ENCODE measurements at places on chromosomes 13 and 19. TPM values are rescaled to one million over a fixed set of nuclear protein-coding genes. Genes with fewer than 3 reads are reported as not detected.
A peak's percentile ranks its signal among the peaks of the same experiment; 100 is the strongest.

- H3K4me3 ChIP-seq: no peak overlapping the region
- H3K27ac ChIP-seq: no peak overlapping the region
- no peaks in the 10 kb centered on the region for H3K27me3 ChIP-seq
- peaks cover 61% of the 10 kb centered on the region for H3K4me1 ChIP-seq
- DNase-seq: no peak
- peaks cover 6% of the 10 kb centered on the region for H3K36me3 ChIP-seq
Observed at GRCh38 chr19:10764340-10764894, 46.5 kb downstream of the DNM2 start.

- H3K27me3 ChIP-seq: no peaks in the 10 kb centered on the region
- peak overlapping the region; percentile 17 for H3K27ac ChIP-seq
- no peak overlapping the region for H3K4me3 ChIP-seq
- peaks cover 40% of the 10 kb centered on the region for H3K4me1 ChIP-seq
- H3K36me3 ChIP-seq: no peaks in the 10 kb centered on the region
- DNase-seq: peak; percentile 63
Observed at GRCh38 chr19:2550431-2551171, 74.7 kb downstream of the GADD45B start.

- no peak overlapping the region for H3K27ac ChIP-seq
- H3K4me1 ChIP-seq: peaks cover 3% of the 10 kb centered on the region
- H3K4me3 ChIP-seq: no peak overlapping the region
- no peaks in the 10 kb centered on the region for H3K36me3 ChIP-seq
- peaks cover 14% of the 10 kb centered on the region for H3K27me3 ChIP-seq
Observed at GRCh38 chr19:30718707-30719106, 346.5 kb downstream of the ZNF536 start.

- H3K27me3 ChIP-seq: no peaks in the 10 kb centered on the region
- no peak overlapping the region for H3K4me3 ChIP-seq
- H3K4me1 ChIP-seq: peaks cover 12% of the 10 kb centered on the region
- no peak overlapping the region for H3K27ac ChIP-seq
- no peak for DNase-seq
- no peaks in the 10 kb centered on the region for H3K36me3 ChIP-seq
Observed at GRCh38 chr13:46565808-46566750, 13.1 kb downstream of the LRCH1 start.

GRCh38 chr13:34086281-34086680, 268.3 kb downstream of the RFC3 start:
- no peaks in the 10 kb centered on the region for H3K36me3 ChIP-seq
- H3K27me3 ChIP-seq: no peaks in the 10 kb centered on the region
- DNase-seq: no peak
- H3K4me3 ChIP-seq: no peak overlapping the region
- H3K4me1 ChIP-seq: no peaks in the 10 kb centered on the region
- H3K27ac ChIP-seq: no peak overlapping the region

- H3K27me3 ChIP-seq: no peaks in the 10 kb centered on the region
- peak overlapping the region; percentile 65 for H3K27ac ChIP-seq
- H3K4me1 ChIP-seq: peaks cover 43% of the 10 kb centered on the region
- no peak for DNase-seq
Observed at GRCh38 chr19:45779231-45780145, 2.8 kb downstream of the DMPK start.

The MCEMP1 gene
- total RNA-seq: not detected

The CYP2S1 gene
- total RNA-seq: not detected
